AML-193 (cell line): ENCODE measurements at places on chromosomes 12 and 14.

- DNase-seq: no peak
Observed at GRCh38 chr14:105841022-105842009, 314.9 kb downstream of the TMEM121 start.

DNA sequence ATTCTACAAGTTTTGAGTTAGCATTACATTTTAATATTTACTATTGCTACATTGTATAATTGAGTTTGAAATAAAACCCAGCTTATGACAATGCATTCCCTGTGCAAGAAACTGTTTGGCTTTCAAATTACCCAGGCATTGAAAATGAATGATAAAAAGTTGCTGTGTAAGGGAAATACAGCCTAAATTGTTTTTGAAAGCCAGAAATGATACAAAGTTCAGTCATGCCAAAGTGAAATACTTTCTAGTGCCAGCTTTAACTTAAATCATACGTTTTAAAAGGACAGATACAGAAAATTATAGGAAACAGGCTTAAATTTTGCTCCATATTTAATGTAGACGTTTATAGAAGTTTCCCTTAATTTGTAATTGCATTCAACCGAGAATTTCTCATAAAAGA, 2.8 kb downstream of the MGAT2 start:
- DNase-seq: no peak

- DNase-seq: no peak
Observed at GRCh38 chr14:68612049-68612448, 180.8 kb downstream of the ZFP36L1 start.

DNA sequence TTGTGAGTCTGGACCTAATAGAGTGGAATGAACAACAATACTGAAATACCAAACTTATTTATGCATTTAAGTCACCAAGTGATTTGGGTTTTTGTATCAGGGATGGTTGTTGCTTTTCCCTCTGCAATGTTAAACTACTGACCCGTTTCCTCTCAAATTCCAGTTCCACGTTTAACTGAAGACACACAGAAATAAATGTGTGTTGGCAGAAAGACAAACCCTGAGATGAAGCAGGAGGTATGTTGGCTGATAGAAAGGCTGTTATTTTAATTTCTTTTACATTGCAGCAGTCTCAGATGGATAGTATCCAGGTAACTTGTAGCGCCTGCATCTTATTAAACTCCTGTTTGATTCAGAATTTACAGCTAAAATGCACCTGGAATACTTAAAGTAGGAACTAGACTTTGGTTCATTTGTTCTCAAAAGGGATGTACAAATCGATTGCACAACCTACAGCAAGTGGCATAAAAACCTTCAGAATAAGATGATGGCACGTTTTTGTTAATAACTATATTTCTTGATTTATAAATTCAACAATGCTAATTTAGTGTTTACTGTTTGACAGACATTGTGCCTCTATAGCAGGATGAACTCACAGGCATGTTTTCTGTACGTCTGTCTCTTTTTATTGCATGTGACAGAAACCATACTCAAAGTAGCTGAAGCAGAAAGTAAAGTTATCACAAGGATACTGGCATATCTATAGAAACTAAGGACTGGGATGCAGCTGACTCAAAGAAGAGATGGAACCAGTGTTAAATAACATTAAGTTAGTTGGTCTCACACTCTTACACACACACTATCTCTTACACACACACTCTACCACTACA, 405.7 kb downstream of the ZFP36L1 start:
- DNase-seq: no peak

DNA sequence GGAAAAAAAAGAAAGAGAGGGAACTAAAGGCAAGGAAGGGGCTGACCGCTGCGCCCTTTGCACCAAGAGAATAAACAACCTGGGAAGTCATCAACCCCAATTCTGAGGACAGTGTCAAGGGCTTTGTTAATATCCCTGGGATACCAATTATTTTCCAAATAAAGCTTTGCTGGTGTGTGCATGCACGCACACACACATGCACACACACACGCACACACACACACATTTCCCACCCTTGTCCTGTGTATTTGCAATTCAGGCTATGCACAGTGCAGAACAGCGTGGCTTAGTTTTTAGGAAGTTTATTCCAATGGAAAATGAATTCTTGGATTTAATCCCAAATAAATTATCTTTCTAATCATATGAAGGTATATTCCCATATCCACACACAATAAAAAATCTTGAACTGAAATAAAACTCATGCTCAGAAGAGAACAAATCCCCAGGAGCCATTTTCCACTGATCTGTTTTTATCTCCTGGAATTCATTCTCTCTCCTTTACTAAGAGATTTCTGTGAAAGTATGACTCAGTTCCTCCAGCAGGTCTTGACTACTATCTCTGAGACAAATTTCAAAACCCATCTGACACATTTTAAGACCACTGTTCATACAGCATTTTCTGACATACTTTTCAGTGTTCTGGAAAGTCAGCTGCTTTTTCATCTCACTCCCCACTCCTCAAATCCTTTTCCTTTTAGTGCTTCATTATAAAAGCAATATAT, 334.4 kb upstream of the ATP2B1 start:
- no peak for DNase-seq

DNA sequence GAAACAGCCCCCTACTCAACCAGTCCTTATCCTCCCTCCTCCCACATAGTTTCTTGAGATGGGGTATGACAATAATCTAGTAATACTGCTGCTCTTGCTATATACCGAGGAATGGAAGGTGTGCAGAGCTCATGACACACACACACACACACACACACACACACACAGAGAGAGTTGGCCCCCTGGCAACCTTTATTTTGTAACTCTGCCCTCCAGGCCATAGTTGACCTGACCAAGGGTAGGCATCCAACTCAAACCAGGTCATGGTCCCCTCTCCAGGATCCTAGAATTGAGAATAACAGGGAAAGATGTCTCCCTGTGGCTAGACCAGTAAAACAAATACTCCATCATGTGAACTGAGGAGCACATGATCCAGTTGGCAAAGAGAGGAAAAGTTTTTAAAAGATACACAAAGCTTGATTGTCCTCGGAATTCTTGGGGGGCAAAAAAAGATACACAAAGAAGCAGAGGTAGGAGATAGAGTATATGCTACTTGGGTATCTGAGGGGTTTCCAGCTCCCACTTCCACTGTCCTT, 11.3 kb downstream of the ERO1A start:
- no peak for DNase-seq

GRCh38 chr14:99754141-99755067, 38.8 kb upstream of the EML1 start:
- no peak for DNase-seq

- DNase-seq: no peak
Observed at GRCh38 chr12:116247377-116247776, 30.1 kb downstream of the MED13L start.

DNA sequence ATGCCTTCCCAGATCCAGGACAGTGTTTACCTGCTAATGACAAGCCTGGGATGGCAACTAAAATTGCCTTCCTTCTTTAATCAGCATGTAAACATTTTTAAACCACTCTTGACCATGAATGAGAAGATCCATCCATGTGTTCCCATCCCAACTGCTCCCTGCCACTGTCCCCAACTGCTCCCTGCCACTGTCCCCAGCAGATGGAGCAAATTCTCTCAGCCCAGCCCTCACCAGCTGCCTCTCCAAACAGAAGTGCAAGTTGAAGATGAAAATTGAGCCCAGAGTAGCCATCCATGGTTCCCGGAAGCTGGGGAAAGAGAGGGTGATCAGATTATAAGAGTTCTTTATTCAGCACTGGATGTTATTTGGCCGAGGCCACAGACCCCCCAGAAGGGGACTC, 133.1 kb downstream of the SLC15A4 start:
- no peak for DNase-seq

- DNase-seq: no peak
Observed at GRCh38 chr12:5259523-5259922, 172.4 kb upstream of the NTF3 start.

DNA sequence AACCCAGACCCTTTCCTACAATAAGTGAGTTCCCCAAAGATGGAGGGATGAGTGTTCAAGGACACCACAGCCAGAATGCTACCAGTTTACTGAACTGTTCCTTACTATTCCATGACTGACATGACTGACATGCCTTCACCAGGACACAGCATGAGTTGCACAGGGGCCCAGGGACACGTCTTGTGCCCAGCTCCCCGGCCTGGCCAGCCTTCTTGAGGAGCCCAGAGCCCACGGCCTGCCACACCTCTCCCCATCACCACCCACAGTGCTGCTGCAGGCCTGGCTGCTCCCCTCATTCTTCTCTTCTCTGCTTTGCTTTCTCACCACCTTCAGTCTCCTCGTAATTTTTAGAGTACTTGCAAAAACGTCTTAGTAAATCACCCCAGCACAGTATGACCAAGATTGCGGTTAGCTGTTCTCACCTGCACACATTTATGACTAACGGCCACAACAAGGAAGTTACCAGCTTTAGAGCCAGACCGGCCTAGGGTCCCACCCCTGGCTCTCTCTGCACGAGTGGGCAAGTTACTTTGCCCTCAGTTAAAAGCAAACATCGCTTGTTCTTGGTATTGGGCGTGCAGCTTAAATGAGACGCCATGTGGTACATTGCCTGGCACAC, 18.5 kb downstream of the PPP2R5E start:
- no peak for DNase-seq

DNA sequence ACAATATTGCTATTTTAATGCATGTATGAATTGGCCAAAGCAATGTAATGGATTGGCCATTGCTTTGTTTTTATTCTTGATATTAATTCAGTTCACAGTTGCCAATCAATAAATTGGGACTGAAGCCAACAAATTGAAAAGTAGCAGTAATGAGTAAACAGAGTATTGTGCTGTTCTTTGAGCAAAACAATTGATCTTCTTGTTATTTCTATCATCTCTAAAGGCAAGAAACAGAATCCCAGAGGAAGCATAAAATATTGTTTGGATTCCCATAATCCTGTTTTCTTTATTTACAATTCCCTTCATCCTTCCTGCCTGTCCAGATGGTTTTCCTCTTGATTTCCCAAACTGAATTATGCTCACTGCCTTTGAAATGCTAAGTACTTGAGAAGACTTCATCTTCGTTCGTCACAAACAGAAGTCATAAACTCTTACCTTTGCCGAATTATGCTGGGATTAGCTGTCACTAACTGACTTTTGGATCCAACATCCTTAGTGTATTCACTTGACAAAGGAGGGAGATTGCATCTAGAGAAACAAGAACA, 85.9 kb downstream of the ST8SIA1 start:
- DNase-seq: no peak

DNA sequence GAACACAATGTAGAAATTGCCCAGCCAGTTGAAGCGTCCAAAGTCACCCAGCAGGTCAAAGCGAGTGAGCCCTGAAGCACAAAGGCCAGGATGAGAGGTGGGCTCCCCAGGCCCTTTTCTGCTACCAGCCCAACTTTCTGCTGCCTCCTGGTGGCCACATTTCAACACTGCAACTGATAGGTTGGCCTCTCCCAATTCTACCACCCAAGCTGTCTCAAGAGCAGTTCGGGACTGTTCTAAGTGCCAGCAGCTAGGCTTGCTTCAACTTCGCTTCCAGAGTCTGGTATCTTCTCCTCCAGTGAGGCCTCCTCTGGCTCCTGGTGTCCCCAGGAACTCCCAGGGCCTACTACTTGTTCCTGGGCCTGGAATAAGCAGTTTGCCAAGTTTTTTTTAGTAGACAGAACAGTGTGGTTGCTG, 3.4 kb upstream of the DHH start:
- peak; percentile 48 for DNase-seq

DNA sequence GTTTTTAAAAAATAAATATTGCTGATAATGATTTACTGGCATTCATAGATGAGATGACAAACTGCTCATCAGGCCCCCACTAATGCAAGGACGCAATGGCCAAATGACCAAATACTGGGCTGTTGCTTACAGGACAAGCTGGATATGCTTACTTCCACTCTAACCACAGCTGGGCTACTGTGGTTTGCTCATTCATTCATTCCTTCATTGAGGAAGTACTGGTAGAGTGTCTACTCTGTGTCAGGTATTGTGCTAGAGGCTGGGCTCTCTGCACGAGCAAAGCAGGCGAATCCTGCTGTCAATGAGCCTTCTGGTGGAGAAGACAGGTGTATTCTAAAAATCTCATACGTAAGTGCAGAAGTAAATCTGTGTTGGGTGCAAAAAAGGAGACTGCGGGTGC, 113.3 kb upstream of the SLC38A2 start:
- no peak for DNase-seq

DNA sequence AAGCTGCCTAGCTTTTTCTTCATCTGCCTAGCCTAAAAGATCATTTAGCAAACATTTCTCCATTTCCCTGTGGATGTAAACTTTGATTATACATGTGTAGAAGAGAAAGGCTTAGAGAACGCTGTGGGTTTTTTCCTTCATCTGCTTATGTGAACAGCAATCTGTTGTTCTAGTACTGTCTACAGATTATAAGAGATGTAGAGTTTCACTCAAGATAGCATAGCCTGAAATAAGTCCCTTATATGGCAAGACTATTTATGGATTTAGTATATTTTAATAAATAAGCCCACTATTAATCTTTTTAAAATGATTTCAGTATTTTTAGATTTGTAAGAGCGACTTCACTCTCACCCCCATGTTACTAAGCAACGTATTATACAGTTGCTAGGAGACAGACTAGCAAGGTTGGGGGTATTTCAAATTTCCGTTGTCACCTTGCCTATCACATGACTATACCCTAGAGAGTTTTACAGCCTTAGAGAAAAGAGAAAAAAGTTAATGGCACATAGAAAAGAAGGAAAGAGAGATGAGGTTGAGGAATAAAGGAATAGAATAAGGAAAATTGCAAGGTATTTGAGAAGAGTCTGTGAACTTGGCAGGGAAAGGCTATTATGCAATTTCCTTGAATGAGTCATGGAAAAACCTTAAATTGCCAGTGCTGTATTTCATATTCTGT, 12.2 kb upstream of the TUBA1A start:
- DNase-seq: peak; percentile 87

DNA sequence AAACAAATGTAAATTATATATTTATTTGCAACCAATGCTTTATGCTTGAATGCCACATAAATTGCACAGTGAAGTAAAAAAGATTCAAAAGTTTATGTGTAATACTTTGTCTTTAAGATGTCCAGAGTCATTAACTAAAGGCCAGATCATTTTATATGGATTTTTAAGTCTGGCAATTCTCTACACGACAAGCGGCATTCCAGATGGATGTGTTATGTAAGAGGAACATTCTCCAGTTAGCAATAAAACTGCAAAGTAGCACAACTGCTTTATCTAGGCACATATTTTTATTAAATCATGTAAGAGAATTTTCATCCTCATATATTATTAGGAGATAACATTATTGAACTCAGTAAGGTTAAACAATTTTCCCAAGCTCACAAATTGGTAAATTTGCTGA, 1717.7 kb upstream of the SEL1L start:
- no peak for DNase-seq

DNA sequence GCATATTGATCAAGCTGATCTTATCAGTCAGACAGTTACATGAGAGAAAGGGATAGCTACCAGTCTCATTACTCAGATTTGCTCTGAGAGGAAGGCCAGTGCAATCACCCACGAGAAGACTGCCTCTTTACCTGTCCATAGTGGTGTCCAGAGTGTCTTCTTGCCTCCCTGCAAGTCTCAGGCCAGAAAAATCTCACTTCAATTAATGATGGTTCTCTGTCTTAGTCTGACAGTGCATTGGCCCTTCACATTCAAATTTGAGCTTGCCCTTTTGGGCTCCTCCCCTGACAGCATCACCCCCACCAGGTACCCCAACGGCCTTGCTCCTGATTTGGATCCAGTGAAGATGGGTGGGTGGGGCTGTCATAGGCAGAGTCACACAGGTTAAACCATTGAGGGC, at the start of gene AICDA:
Gene AICDA, minus strand, starts transcription at position 231 of the 400 bp plus-strand sequence. Its CDS starts 92 bp downstream, at position 139.
- no peak for DNase-seq
